Right cardiac atrium (tissue), 5 donors: ENCODE measurements at places on chromosomes 7 and 10. TPM values are rescaled to one million over a fixed set of nuclear protein-coding genes. Genes with fewer than 3 reads are reported as not detected.

IFIT3 gene
- 10.2 TPM for polyA plus RNA-seq

ZNF804B gene
- 0.02 TPM for polyA plus RNA-seq

UFSP1 gene
- polyA plus RNA-seq, result 3.6 TPM

GRIFIN gene
- not detected for polyA plus RNA-seq

UCN3 gene
- polyA plus RNA-seq, result not detected

ABCB4 gene
- 5.4 TPM for polyA plus RNA-seq

ZC3HAV1 gene
- polyA plus RNA-seq, result 4.1 TPM

TRIM73 gene
- polyA plus RNA-seq, result 1.0 TPM

NANOS1 gene
- polyA plus RNA-seq, result 4.3 TPM

THSD7A gene
- polyA plus RNA-seq, result 0.34 TPM

TMEM213 gene
- polyA plus RNA-seq, result not detected

INPP5A gene
- 60.0 TPM for polyA plus RNA-seq

POU6F2 gene
- 0.86 TPM for polyA plus RNA-seq

TACC2 gene
- polyA plus RNA-seq, result 234 TPM

GBX1 gene
- polyA plus RNA-seq, result 0.14 TPM

MRPS24 gene
- polyA plus RNA-seq, result 272 TPM

RSPH10B gene
- 0.11 TPM for polyA plus RNA-seq

AGBL3 gene
- 0.81 TPM for polyA plus RNA-seq

CDC14C gene
- not detected for polyA plus RNA-seq

BLNK gene
- 0.59 TPM for polyA plus RNA-seq

DDX50 gene
- 15.5 TPM for polyA plus RNA-seq

COBL gene
- polyA plus RNA-seq, result 27.0 TPM

GPR141 gene
- polyA plus RNA-seq, result not detected

SFRP5 gene
- 110 TPM for polyA plus RNA-seq

IQCE gene
- 7.9 TPM for polyA plus RNA-seq

CUBN gene
- polyA plus RNA-seq, result 0.41 TPM

TM9SF3 gene
- polyA plus RNA-seq, result 24.4 TPM

ANKRD22 gene
- polyA plus RNA-seq, result not detected

SCRN1 gene
- polyA plus RNA-seq, result 10.1 TPM

ELFN1 gene
- polyA plus RNA-seq, result 9.1 TPM

FEZF1 gene
- not detected for polyA plus RNA-seq
